ENCODE measurements at places on chromosomes 12 and 14. TPM values are rescaled to one million over a fixed set of nuclear protein-coding genes. Genes with fewer than 3 reads are reported as not detected.

DNA sequence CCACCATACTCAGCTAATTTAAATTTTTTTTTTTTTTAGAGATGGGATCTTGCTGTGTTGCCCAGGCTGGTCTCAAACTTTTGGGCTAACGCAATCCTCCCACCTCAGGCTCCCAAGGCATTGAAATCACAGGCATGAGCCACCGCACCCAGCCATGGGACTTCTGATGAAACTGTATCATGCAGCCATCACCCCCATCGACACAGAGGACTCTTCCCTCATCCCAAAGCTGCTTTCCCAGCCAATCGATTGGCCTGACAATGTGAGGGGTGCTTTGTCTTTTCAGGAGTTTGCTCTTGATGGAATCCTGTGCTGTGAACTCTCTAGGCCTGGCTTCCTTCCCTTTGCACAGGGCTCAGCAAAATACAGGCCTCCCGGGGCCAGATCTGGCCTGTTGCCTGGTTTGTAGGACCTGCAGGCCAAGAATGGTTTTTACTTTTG, 59.6 kb upstream of the NCOR2 start:
- peak; percentile 82 for DNase-seq

- DNase-seq: no peak
Measured at GRCh38 chr14:87097015-87097414, 896.0 kb downstream of the GALC start.

- peak; percentile 16 for DNase-seq
Measured at GRCh38 chr12:48160807-48161206, 3.5 kb upstream of the ASB8 start.

TRHDE gene
- 5.0 TPM for total RNA-seq
